BJ (cell line): ENCODE measurements at places on chromosomes 13 and 19. TPM values are rescaled to one million over a fixed set of nuclear protein-coding genes. Genes with fewer than 3 reads are reported as not detected.

ADGRE3 gene
- polyA plus RNA-seq, result not detected in 2 replicates

CLIP3 gene
- 14.7 and 23.9 TPM in 2 replicates for polyA plus RNA-seq

KLK8 gene
- polyA plus RNA-seq, result not detected in 2 replicates

KRTDAP gene
- polyA plus RNA-seq, result not detected in 2 replicates

KCNRG gene
- polyA plus RNA-seq, result 1.3 and 1.9 TPM in 2 replicates

TINCR gene
- polyA plus RNA-seq, result 0.07 and 0.23 TPM in 2 replicates

PGPEP1 gene
- 30.7 and 32.2 TPM in 2 replicates for polyA plus RNA-seq

NPAS1 gene
- polyA plus RNA-seq, result 2.6 and 4.6 TPM in 2 replicates

KBTBD6 gene
- 5.1 and 5.7 TPM in 2 replicates for polyA plus RNA-seq

CEACAM8 gene
- polyA plus RNA-seq, result not detected in 2 replicates
